Activated CD8-positive, alpha-beta T cell treated with anti-CD3 and anti-CD28 coated beads, Interleukin-2, amount 10 ng/mL, durations not matched to agents 7 days and 5 days (primary cell): ENCODE measurements at places on chromosomes 6 and 20.

DNA sequence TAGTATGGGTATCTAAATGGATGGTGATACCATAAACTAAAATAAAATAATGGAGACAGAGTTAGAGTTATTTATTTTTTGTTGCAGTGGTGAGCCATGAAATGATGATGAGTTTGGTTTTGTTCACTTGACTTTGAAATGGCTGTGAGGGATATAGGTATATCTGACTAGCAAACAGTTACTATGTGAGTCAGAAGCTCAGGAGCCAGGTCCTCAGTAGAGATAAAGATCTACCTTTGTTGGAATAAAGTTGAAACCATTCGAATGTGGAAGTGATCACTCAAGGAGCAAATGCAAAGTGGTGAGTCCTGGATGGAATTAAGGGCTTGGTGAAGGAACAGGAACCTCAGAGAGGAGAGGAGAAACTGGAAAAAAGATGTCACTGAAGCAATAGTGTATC, 86.0 kb upstream of the TPD52L1 start:
- DNase-seq: no peak

- DNase-seq: no peak
These were observed 7.1 kb downstream of the VNN2 start for GRCh38 chr6:132750455-132751248.

DNA sequence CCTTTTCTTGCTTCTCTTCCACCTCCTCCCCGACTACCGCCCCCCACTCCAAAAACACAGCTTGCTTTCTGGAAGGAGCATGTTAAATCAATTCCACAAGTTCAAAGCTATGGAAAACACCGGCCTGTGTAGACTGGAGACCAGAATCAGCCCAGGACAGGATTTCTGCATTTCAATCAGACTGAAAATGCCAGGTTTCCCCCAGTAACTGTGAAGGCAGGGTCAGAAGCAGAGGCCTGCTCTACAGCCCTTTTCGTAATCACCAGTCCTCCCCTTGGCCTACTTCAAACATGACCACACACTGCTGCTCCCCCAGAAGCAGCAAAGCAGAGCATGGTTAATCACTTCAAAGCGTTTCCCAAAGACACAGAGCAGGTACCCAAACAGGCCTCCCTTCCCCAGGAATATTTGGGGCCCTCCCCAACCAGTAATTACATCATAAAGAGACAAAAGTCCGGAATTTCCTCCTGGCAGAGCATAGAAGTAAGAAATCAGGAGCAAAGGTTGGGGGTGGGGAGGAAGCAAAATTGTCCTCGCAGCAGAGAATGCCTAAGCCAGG, 38.4 kb downstream of the ZMYND8 start:
- DNase-seq: no peak

DNA sequence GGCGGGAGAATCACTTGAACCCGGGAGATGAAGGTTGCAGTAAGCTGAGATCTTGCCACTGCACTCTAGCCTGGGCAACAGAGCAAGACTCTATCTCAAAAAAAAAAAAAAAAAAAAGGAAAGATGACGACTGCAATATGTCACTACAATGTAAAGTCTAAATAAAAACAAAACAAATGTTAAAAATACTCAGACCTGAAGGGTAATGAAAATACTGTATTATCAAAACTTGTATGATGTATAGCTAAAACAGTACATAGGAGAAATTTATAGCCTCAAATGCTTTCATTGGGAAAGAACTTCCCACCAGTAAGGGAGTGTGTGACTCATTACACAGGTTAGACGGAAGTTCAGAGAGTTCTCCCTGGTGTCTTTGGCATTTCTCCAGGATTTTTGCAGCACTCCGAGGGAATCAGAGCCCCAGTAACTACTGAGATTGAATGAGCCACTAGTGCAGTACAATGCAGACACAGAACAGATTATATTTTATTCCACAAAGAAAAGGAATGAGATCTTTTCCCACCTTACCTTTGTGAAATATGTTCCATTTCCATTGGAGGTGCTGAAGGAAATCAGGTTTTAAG, 12.5 kb upstream of the RALGAPB start:
- DNase-seq: no peak

GRCh38 chr20:25073544-25073943, 8.4 kb downstream of the VSX1 start:
- no peak for DNase-seq

DNA sequence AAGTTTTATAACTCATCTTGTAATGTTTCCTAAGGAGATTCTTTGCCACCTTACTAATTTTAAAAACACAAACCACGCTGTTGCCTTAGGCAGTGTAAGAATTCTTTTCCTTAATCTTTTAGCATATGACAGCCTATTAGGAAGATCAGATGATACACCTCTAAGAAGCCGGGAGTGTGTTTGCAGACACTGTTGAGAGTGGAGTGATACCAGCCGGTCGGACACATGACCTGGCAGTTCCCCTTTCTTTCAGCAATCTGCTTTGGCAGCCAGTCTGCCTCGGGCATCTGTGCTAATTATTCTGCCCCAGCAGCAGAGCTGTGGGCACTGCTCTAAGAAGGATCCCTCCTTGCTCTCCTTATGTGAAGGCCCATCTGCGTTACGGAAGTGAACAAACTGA, 50.9 kb downstream of the PLCB4 start:
- no peak for DNase-seq

DNA sequence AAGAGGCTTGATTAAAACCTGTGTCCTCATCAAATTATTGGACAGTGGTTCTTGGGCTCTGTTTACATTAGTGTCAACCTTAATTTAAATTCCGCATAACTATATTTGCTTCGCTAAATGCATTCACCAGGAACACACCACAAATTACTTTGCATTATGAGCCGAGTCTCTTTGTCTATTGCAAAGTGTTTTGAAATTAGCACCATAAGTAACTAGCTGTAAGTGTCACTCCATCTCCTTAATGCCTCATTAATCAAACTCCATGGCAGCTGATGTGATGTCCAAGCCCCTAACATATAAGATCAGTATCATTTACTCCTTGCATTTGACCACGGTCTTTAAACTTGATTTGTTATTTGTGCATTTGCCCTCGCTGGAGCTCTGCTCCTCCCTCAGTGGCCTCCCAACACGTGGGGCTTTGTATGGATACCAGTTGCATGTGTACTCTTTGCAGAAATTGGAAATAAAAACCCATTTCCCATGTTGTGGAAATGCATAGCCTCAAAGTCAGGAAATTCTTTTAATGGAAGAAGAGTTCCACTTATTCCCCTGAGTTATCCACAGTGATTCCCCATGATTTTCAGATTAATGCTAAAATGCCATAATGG, 24.6 kb downstream of the FOXA2 start:
- DNase-seq: no peak
